ENCODE measurements at places on chromosomes 5 and 9. TPM values are rescaled to one million over a fixed set of nuclear protein-coding genes. Genes with fewer than 3 reads are reported as not detected.

The SPAG8 gene
- 0.36 TPM for total RNA-seq

The AGXT2 gene
- total RNA-seq, result not detected

The SPINK4 gene
- total RNA-seq, result not detected

The SLC6A18 gene
- total RNA-seq, result not detected

The PGM5 gene
- 0.18 TPM for total RNA-seq

The TMEM232 gene
- total RNA-seq, result not detected

The NUTM2G gene
- not detected for total RNA-seq

The GPR150 gene
- 0.54 TPM for total RNA-seq

The ZCCHC7 gene
- total RNA-seq, result 9.7 TPM

Measured in cardiac atrium fibroblast (primary cell).